ENCODE measurements at places on chromosomes 2 and 18.

DNA sequence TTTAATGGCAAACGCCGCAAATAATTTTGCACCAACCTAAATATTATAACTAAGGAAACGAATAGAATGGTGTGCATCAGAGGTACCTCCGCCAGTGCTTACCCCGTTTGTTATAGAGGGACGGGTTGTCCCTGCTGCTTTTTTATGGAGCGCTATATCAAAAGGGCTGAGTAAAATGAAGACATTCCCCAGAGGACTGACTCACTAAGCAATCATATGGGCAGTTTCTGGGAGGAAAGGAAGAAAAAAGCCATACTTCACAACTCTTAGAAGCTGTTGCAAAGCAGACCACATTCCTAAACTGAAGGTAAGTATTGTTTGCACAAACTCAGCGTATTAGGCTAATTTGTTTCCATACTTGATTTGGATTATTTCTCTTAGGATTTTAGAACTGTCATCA, 12.9 kb downstream of the ID2 start:
- DNase-seq = no peak

- no peak for DNase-seq
Observed at GRCh38 chr18:38751898-38752297, 1186.3 kb upstream of the CELF4 start.

GRCh38 chr2:120313695-120314615, 32.0 kb upstream of the INHBB start:
- no peak for DNase-seq

DNA sequence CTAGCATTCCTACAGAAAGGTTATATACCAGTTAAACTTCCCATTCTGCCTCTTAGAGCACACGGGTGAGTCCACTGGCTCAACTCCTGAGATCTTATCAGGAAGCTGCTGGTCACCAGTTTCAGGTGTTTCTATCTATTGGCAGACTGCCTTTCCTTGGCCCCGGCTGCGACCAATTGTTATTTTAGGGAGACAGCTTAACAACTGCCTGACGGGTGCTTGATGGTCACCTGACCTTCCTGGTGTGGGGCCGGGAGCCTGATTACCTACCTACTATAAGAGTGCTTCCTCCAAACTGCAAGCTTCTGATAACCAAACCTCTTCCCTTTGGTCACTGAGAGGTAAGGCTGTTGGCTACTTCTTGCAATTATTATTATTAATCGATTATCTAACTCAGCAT, 122.1 kb upstream of the XIRP2 start:
- no peak for DNase-seq

DNA sequence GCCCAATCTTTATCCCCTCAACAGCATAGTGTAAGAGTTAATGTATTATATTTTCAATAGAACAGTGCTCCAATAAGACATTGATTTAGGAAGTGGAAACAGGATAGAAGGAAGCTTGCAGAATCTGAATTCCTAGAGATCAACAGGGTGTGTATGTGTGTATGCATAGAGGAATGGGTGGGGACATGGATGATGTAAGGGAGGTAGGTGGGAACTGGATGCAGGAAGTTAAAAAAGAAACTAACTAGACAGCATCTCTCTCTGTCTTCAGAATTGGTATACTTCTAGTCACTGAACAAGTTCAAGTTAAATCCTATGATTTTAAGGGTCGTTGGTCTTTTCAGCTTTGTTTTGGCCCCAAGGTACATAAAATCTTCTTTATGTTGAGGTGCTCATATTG, 196.6 kb downstream of the PMAIP1 start:
- no peak for DNase-seq

DNA sequence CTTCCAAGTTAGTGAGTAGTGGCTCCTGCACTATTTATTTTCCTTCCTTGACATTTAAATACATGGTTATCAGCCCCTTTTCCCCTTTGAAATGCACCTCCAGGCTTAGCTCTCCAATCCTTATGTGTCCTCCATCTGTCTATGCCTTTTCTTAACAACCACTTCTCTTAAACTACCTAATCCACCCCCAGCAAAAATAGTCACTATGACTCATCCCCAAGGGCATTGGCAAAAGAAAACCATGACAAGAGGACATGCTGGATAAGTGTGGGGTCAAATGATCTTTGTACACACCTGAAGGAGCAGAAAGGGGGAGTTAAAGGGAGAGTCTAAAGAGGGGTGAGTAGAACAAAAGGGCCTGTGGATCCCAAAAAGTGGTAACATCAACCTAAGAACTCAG, 127.2 kb downstream of the ANKRD44 start:
- no peak for DNase-seq

DNA sequence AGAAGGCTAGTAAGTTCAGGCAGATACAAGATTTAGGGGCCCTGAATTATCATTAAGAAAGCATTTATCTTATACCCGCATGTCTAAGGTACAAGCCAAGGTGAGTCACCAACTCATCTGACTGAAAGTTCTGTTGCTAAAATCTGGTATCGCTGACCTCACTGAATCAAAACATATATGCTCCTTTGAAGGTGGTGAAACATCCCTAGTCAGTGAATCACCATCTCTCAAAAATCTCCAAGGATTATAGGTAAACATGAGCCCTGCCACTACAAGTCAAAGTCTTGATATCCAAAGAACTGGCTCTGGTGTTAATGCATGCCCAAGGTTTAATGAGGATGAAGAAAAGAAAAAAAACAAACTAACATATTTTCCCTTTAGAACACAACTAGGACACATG, 43.5 kb downstream of the IRS1 start:
- no peak for DNase-seq

GRCh38 chr18:75507636-75508035, 80.1 kb upstream of the SMIM21 start:
- DNase-seq = no peak

DNA sequence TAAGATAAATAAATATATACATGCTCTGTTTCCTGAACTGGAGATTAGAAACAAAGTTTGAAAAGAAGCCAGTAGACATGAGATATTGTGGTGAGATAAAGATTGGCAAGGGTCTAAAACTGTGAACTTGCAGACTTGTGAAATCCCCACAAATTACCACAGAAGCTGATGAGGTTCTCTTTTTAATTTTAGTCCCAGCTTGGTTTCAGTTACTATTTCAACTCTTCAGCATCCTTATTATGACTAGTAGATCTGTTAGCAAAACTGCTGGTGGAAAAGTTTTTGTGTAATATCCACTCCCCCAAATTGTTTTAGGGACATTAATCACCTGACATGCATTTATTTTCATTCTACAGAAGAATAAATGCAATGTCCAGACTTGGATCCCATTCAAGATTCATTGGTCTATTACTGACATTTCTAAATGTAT, 20.8 kb downstream of the RASGRP3 start:
- no peak for DNase-seq

DNA sequence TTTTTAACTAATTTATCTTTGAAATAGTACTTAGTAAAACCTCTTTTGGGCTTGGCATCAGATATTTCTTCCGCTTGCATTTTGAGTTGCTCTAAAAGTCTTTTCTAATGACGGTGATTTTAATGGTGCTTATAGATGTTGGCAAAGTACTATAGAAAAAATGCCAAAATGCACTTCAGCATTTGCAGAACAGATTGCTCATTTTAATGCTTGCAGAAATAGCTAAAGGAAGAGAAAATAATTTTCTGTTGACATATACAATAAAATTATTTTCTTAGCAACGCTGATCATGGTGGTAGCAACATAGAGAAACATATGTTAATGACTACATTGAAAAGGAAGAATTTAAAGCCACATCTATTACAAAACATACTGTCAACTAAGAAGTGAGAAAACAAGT, 170.7 kb downstream of the STK39 start:
- DNase-seq = no peak

DNA sequence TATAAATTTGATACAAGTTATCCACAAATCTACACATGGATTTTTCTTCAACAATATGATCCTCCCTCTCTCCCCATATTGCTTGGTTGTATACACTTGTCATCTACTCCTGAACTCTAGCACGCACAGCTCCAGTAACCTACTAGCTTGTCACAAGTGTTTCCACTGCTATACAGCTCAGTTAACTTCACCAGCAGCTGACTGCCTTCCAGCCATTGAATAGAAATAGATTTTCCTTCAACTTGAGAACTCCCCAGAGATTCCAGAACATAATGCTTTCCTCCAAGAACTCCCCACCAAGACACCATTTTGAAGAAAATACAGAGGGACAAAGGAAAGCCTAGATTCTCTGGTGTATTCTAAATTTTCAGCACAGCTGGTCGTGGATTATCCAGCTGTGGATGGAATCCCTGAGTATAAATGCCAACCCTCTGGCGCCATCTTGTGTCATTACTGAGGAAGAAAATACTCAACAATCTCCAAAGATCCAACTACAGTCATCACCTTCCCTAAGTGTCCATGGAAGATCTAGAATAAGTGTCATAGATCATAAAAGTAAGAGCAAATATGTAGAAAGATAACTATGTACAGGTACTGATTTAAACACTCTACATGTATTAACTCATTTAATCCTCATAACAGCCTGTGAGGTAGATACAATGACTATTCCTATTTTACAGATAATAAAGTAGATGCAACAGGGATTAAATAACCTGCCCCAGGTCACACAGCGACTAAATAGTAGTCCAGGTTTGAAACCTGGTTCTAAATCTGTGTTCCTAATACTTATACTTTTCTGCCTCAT, 156.7 kb downstream of the ARHGAP28 start:
- peak; percentile 63 for DNase-seq
